ENCODE measurements at places on chromosomes 11 and 22.

- no peak for DNase-seq
These were observed 7.1 kb upstream of the HMOX1 start for GRCh38 chr22:35373781-35374180.

- peak; percentile 28 for DNase-seq
These were observed 292.7 kb downstream of the ETS1 start for GRCh38 chr11:128294671-128295050.

- no peak for DNase-seq
These were observed 15.4 kb downstream of the P2RY6 start for GRCh38 chr11:73287400-73288101.

GRCh38 chr11:1224491-1225385, 1.9 kb downstream of the MUC5B start:
- DNase-seq, result no peak

DNA sequence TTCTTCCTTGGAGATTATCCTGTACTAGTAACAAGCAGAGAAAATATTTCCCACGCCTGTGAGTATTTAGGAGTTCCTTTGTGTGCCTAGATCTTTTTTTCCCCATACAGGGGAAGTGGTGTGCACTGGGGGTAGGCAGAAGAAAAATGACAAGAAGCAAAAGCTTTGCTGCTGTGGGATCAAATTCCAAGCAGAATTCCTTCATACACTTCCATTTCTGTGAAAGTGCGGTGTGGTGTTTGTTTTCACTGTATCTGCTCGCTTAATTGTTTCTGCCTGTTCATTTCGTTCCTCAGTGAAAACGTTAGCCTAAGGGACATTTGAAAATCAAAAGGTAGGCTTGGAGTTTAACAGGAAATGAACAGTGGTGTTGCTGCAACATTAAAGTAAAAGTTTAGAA, 47.9 kb downstream of the BLID start:
- DNase-seq, result no peak

DNA sequence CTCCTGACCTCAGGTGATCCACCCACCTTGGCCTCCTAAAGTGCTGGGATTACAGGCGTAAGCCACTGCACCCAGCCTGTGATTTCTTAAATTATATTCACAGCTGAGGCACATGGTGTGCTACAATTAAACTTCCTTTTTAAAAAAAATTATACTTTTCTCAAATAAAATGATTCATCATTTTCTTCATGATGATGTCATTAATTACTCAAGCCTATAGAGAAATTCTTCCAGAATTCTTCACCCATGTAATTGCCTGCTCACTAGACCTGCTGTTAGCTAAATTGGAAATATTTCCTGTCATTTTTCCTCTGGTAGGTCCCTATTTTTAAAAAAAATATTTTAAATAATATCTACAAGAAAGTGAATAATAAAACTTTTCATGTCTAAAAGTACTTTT, 440.0 kb upstream of the ANO3 start:
- DNase-seq, result no peak

- DNase-seq, result no peak
These were observed 147.8 kb upstream of the ARHGAP20 start for GRCh38 chr11:110859998-110860397.

- DNase-seq, result no peak
These were observed 17.1 kb upstream of the APOL4 start for GRCh38 chr22:36218648-36219193.

GRCh38 chr11:71103266-71103665, 149.1 kb downstream of the SHANK2 start:
- DNase-seq, result no peak

DNA sequence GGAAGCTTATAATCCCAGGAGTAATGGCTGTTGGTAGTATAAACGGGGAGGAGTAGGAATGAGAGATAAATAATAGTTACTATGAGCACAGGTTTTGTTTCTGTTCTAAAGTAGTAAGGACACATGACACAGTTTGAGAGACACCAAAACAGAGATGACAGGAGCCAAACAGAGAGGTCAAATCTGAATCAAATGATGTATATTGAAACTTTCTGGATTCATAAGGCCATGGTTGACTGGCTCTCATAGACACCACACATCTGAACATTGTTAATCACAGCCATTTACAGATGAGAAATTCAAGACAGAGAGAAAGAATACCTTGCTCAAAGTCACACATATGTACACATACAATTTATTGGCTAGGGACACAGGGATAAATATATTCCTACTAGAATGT, 63.4 kb upstream of the UCP3 start:
- DNase-seq, result no peak

DNA sequence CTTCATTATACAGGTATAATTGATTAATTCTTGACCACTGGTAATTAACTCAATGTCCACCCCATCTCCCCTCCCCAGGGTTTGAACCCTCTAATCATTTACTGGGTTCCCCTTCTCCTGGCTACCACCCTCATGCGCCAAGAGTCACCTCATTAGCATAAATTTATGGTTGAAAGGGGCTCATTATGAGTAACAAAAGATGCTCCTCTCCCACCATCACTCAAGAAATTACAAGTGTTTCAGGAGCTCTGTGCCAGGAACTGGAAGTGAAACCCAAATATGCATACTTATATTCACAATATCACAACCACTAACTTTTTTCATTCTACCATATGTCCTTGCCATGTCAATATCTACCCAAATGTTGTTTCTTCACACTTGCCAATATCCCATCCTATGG, 7.8 kb upstream of the STIP1 start:
- DNase-seq, result no peak

GRCh38 chr22:44132724-44133123, 48.0 kb upstream of the PARVG start:
- DNase-seq, result no peak

DNA sequence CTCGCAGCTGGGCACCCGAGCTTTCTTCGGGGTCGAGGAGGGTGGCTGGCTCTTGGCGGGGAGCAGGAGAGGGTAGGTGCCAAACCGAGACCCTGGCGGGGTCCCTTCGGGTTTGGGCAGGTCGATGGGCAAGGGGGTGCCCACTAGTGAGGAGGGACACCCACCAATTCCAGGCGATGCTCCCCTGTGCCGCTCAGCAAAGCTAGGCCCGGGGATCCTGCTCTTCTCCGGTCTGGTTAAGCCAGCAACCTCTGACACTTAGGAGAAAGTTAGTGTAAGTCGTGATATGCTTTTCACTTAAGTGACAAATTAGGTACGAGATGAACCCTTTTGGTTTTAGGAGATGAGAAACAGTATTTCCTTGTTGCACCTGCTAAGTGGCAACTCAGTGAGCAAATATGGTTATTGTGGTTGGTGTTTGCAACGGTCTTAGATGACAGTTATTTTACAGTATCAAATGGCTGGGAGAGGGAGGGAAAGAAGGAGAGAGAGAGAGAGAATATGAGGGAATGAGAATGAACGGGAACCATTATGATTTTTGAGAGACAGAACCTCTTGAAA, 565 bp downstream of the NUCB2 start:
- peak; percentile 17 for DNase-seq

- DNase-seq, result no peak
These were observed 917 bp downstream of the RPS6KA4 start for GRCh38 chr11:64359712-64360445.

DNA sequence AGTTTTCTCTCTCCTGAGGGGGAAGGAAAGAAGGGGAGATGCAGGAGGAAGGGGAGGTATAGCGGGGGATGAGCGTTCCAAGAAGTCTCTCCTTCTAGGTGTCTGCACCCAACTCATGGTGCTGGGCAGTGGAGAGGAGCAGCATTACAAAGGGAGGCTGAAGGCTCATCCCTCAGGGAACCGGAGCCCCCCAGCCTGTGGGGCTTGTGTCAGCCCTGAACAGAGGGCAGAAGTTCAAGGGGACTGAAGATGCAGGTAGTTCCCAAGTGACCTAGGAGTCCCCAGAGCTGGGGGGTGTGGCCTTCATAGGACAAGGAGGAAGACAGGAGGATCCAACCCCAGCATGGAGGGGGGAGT, 1.8 kb downstream of the C11orf68 start:
- no peak for DNase-seq

GRCh38 chr11:75326439-75326810, 25.0 kb downstream of the ARRB1 start:
- DNase-seq, result no peak

DNA sequence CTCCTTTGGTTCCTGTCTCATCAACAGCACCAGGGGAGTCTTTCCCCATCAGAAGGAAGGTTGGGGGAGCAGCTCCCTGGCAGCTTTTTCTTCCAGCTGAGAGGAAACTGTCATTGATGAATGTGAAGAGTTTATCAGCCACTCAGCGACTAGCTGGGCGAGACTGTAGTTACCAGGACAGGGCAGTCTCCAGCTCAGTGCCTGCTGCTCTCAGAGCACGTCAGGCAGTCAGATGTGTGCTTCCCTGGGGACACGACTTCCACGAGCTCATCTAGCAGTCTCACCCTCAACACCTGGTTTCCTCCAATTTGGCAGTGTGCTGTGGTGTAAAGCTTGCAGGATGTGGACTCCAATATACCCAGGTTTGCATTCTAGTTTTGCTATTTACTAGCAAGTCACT, 12.5 kb upstream of the C1QTNF4 start:
- DNase-seq, result peak; percentile 29

DNA sequence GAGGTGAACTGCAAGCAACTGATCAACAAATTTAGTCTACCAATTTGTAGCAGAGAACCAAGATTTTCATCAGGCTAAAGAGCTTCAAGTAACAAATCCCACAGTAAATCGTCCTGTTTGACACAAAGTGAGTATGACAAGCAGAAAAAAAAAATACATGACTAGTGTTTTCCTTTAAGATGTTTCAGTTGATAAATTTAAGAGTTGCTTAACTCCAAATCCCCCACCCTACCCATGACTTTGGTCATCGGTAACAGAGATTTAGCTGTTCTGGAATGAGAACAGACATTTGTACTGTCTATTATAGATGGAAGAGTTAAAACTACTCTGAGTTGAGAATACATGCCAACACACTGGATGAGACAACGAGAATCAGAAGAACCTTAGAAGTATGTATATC, 165.0 kb upstream of the MTMR2 start:
- DNase-seq, result no peak

- DNase-seq, result no peak
These were observed 10.4 kb upstream of the GRK2 start for GRCh38 chr11:67255864-67256263.

DNA sequence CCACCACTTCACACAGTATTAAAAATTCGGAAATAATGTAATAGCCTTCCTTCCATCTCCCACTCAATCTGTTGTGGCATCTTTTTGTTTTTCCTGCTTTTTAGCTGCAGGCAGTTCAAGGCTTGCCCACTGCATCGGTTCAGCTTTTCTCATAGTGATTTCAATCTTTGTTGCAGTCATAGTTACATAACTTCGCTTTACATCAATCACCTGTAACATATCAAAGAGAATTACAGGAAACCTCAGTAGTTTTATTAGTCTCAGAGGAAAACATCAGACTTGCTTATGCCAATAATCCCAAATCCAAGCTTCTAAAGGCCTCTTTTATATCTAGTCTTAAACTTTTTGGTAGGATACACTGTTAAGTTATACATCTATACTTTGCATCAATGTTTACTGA, 20.5 kb downstream of the CHORDC1 start:
- no peak for DNase-seq

GRCh38 chr11:36061471-36061870, 117.6 kb downstream of the LDLRAD3 start:
- no peak for DNase-seq
